Stimulated activated CD8-positive, alpha-beta memory T cell treated with anti-CD3 and anti-CD28 coated beads, Interleukin-7, amount 100 ng/mL, for 1 hour (primary cell): ENCODE measurements at places on chromosomes 16 and 17.

- DNase-seq, result no peak
Measured at GRCh38 chr17:29777663-29778062, 152.4 kb downstream of the SSH2 start.

- no peak for DNase-seq
Measured at GRCh38 chr16:88920618-88921590, 54.4 kb upstream of the PABPN1L start.

DNA sequence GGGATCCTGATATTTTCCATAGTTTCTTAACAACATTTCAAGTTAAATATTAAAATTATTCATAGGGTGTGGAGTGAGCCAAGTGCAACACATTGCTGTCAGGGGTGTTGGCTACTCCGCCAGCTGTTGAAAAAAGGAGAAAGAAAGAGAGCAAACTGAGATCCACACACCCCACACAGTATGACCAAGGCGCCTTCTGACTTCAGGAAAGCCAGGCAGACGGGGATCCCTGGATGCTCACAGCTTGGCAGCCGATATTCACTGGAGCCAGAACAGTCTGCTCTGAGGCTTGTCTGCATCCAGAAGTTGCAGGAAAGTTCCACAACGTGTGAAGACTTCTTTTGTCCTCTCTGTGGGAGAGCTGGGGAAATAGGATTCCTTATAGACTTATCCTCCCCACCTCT lies 9.3 kb downstream of the CHD9NB start:
- no peak for DNase-seq

DNA sequence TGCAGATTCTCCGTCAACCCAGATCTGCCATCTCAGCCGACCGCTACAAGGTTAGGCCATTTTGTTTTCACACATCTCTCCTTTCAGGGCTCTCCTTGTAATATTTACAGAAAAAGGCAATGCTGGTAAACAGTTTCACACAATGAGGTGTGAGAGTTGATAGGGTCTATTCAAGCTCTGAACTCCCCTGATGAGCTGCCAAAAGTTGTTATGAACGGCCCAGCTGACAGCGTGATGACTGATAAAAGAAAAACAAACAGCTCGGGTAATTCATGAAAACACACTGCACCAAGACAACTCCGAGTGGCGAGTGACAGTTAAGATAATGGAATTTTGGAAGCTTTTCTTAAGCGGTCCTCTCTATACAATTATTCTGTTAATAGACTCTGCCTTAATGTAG lies 68.1 kb upstream of the IRX5 start:
- no peak for DNase-seq

- DNase-seq, result no peak
Measured at GRCh38 chr16:65384441-65384840, 262.6 kb upstream of the CDH11 start.

- no peak for DNase-seq
Measured at GRCh38 chr17:61426482-61427304, 25.5 kb upstream of the TBX4 start.

GRCh38 chr16:55401046-55401445 lies 77.0 kb downstream of the IRX6 start:
- DNase-seq, result no peak

DNA sequence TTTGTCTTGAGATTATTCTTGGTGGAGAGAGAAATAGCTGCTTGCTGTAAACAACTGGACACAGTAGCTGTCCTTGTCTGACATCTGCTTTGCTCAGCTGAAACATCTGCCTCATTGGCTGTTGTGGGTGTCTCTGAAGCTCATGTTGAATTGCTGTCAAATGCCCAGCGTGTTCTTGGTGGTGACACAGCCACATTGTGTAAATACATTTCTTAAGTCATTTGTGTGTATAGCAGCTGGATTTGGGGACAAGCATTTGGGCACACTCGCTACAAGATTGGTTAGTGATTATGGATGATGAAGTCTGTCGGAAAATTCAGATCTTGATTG lies 5.3 kb downstream of the FAM234A start:
- DNase-seq, result no peak

DNA sequence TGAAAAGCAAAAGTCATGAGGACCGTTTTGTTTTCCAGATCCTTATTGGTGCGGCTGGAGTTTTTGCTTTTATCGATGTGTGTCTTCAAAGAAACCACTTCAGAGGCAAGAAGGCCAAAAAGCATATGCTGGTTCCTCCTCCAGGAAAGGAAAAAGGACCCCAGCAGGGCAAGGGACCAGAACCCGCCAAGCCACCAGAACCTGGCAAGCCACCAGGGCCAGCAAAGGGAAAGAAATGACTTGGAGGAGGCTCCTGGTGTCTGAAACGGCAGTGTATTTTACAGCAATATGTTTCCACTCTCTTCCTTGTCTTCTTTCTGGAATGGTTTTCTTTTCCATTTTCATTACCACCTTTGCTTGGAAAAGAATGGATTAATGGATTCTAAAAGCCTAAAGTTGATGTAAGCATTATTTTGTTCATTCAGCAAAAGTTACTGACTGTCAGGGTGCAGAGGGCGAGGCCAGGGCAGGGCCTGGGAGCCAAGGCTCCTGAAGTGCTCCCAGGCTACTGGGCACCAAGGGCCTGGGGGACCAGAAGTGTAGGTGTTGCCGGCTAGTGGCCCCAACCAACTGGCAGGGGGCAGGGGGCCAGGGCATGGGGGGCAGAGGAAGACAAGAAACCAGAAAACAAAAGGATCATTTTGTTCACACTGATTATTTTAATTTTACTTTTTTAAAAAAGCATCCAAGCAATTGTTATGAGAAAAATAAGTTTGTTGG lies 8.8 kb downstream of the CMTM2 start:
- DNase-seq, result no peak

GRCh38 chr16:50712560-50712898 lies 19.1 kb downstream of the NOD2 start:
- no peak for DNase-seq
